ENCODE measurements at places on chromosomes 12 and 14.

DNA sequence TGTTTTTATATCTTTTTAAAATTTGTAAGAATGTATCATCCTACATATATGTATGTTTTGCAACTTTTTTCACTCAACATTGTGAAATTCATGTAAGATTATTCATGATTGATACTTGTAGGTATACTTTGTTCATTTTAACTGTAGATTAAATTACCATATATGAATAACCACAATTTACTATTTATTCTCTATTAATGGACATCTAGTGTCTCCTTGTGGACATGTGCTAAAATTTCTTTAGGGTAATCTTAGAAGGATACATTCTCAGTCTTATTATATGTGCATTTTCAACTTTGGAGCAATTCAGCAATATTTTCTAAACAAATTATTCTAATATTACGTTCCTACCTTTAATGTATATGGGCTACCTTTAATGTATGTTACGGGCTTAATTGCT is 192.4 kb downstream of the FUT8 start:
- DNase-seq = no peak

DNA sequence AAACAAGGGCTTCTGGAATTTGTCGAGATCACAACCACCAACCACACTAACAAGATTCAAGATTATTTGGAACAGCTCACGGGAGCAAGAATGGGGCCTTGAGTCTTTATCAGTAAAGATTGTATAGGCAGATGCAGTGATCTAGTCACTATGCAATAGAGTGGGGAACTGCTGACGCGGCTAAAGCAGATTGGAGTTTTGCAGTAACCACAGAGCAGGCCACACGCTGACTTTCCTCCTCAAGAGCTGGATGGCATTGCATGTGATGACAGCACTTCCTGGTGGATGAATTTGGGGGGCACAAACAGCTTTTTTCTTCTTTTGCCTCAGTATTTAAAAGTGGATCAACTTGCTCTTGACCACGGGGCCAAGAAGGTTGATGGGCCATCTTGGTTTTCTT is 46.0 kb downstream of the KCNK13 start:
- no peak for DNase-seq

- DNase-seq = peak; percentile 56
Observed at GRCh38 chr12:5965950-5966383, 20.9 kb upstream of the ANO2 start.

DNA sequence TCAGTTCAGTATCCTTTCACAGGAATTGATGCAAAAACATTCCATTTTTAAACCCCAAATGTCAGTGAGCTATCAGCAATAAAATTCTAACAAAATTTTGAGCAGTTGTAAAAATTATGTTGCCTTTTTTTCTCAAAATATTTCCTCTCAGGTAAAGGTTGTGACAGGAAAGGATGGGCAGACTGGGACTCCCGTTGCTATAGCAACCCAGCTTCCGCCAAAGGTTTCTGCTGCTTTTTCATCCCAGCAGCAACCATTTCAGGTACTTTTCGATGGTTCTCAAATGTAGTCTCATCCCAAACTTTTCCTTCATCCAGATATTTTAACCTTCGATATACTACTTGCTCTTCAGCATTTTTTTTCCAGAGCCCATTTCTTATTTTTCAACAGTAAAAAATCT is 13.6 kb downstream of the EP400 start:
- no peak for DNase-seq

DNA sequence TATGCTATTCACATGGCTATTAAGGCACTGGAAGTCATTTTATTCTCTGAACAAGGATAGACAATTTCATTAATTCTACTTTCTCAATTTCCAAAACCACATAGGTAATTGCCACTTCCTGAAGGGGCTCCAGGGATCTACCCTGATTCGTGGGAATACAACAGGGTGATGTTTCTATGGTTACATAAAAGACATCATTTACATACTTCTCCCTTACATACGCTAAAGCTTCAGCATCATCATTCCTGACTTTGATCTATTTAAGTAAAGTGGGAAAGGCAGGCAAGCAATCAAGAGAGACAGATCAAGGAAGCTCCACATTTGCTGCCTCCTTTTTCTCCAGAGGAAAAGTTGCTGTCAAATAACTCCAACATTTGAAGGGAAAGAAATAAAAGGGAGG is 118.8 kb upstream of the SINHCAF start:
- DNase-seq = no peak

- DNase-seq = peak; percentile 30
Observed at GRCh38 chr12:2183556-2184541, 131.1 kb downstream of the CACNA1C start.

DNA sequence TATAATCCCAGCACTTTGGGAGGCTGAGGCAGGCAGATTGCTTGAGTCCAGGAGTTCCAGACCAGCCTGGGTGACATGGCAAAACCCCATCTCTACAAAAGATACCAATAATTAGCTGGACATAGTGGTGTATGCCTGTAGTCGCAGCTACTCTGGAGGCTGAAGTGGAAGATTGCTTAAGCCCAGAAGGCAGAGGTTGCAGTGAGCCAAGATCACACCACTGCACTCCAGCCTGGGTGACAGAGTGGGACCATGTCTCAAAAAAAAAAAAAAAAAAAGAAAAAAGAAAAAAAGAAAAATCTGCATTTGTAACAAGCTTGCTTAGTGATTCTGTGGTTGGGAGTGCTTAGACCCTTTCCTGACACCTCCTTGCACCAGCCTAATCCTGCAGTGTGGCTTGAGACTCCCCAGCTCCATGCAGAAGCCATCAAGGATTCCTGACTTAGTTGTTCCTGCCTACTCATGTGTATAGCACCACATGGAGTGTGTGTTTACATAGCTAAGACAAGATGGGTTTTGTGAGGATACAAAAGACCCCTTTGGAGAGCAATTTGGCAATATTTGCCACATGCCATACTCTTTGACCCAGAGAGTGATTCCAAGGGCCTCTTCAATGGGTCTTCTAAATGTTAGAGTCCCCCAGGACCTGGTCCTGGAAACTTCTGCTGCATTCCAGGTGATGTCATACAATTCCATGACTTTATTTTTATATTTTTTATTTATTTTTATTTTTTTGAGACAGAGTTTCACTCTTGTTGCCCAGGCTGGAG is 5.1 kb upstream of the TMED10 start:
- no peak for DNase-seq

- DNase-seq = no peak
Observed at GRCh38 chr14:48113713-48114112, 438.3 kb upstream of the MDGA2 start.

DNA sequence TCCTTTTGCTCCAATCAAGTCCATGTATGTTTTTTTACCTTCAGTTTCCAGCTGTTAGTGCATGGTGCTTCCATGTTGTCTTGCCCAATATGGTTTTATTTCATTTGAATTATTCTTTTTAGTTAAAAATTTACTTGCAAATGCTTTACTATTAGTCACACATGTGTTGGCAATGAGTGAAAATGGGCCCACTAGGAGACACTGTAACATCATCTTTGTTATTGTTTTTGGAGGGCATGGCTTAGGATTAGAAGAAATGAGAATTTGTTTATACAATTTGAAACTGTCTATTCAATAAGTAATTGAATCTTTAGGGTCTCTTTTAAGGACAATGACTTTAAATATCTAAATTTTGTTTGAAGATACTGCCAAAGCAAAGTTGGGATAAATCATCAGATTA is 133.7 kb downstream of the BRMS1L start:
- no peak for DNase-seq

DNA sequence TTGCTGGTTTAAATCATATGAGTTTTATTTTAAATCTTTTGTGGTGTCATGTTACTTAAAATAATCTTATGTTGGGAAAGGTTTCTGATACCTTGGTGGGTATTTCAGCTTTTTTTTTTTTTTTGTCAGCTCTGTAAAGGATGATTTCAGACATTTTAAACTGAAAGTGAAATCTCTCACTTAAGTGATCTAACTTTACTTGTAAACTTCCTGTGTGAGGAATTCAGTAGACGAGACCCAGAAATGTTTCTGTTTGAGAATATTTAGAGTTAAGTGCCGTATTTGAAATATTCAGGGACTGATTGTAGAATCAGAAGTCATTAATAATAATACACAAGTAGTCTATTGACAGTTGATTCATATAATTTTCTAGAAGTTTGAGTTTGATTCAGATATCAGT is 37.8 kb downstream of the PROX2 start:
- no peak for DNase-seq

DNA sequence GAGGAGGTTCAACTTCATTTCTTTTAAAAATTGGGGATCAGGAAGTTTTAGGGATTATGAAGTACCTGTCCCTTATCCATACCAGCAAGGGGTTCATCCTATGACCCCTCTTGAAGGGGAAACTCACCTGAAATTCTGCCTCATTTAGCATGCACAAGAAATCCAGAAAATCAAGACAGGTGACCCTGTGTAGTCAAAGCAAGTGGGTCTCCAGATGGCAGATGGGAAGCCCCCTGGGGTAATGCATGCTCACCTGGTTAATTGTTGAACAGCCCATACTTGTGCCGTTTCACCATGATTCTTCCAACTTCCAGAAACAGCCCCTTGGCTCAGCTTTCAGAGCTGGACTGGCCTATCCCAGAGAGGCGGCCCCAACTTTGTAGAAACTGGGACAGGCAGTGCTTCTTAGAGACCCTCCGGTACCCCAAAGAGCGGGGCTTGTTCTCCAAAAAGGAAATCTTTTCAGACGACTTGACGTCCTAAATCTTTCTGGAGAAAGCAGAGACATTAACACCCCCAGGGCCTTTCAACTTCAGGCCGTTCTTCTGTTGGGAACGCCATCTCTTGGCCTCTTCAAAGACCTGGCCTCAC is 66.3 kb upstream of the ESRRB start:
- DNase-seq = no peak

GRCh38 chr14:58884442-58884841 is 246.7 kb downstream of the DACT1 start:
- no peak for DNase-seq

DNA sequence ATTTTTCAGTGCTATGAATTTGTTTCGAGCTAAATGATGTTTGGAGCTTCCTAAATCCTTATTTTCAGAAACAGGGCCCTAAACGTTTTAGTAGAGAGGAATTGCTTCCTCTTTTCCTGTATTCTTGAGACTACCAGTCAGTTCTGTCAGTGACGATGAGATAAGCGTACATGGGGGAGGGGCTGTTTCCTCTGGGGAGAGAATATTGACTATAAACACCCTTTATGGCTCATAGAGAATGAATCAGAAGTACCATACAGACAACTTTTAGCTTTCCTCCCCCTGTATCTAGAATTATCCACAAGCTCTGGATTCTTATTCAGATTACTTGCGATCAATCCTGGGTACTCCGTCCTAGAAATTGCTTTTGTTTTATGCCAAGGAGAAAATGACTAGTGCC is 5.1 kb downstream of the TBK1 start:
- peak; percentile 3 for DNase-seq

DNA sequence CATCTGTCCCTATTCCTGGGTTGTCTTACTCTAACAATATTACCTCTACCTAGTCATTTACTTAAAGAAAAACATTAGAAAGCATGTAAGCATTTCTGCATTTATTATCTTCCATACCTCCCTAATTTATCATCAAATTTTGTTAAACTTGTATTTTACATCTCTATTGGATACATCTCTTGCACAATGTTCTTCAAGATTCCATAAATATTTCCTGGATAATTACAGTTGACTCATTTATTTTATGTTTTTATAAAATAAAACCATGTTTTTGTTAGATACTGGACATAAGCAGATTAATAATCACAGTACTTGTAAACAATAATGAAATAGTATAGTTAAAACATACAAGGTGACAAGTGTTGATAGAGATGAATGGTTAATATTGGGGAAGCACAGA is 209.0 kb downstream of the TMTC3 start:
- DNase-seq = no peak

- no peak for DNase-seq
Observed at GRCh38 chr14:46215801-46216200, 435.8 kb downstream of the RPL10L start.

GRCh38 chr12:4422985-4423384 is 22.6 kb downstream of the FGF6 start:
- no peak for DNase-seq

GRCh38 chr12:12480074-12480473 is 82.6 kb downstream of the DUSP16 start:
- DNase-seq = no peak

GRCh38 chr14:68714991-68715924 is 77.6 kb downstream of the ZFP36L1 start:
- DNase-seq = peak; percentile 97

GRCh38 chr14:68779761-68780323 is 13.0 kb downstream of the ZFP36L1 start:
- peak; percentile 54 for DNase-seq

DNA sequence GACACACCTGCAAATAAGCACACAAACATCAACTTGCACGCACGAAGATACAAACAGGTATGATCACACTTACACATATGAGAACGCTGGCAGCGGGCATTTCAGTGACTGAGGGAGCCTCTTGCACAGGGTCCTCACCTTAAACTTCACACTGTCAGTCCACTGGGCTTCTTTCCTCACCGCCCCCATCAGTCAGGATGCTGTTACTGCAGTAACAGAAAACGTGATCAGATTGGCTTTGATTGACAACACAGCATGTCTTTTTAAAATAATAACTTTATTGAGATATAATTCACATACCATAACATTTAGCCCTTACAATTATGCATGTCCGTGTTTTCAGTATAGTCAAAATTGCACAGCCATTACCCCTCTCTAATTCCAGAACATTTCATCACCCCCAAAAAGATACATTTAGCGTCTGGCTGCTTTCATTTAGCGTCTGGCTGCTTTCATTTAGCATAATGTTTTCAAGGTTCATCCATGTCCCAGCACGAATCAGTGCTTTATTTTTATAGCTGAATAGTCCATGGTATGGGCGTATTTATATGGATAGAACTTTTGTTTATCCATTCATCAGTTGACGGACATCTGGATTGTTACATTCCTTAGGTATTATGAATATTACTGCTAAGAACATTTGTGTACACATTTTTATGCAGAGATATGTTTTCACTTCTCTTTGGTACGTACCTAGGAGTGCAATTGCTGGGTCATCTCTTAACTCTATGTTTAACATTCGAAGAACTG is 8.4 kb downstream of the CCDC197 start:
- no peak for DNase-seq

DNA sequence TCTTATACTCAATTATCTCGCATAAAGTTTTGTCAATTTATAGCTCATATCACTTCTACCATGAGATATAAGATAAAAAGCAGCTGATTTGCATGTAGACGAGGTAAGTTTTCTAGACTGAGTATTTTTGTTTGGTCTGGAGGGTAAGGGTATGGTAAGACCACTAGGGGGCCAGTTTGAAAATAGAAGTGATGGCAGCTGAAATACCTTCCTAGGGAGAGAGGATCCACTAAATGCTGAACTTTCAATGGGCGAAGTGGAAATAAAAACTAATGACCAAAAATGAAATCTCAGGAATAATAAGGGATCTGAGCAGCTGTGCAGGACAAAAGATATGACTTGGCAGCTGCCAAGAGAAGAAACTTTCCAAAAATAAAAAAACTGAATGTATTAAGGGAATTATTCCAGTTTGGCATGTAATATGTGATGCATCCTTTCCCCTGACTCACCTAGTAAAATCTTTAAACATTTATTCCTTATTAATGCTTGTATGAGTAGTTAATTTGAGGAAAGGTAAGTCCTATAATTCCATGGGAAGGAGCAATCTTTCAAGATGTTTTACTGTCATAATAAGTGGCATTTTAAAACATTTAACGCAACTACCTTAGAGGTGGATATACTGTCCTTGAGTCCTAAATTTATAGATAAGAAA is 754.5 kb downstream of the C12orf50 start:
- DNase-seq = peak; percentile 27

- peak; percentile 76 for DNase-seq
Observed at GRCh38 chr14:63853831-63854293, 1.1 kb downstream of the SYNE2 start.

- DNase-seq = no peak
Observed at GRCh38 chr14:90924621-90925340, 108.6 kb upstream of the TTC7B start.

GRCh38 chr14:77082356-77082755 is 15.7 kb upstream of the CIPC start:
- no peak for DNase-seq

Data from trophoblast cell (in vitro differentiated cells and primary cell).